NCI-H510A (cell line): ENCODE measurements at places on chromosomes 7 and 10.

- no peak for DNase-seq
Observed at GRCh38 chr10:61463035-61463909, 10.1 kb upstream of the TMEM26 start.

DNA sequence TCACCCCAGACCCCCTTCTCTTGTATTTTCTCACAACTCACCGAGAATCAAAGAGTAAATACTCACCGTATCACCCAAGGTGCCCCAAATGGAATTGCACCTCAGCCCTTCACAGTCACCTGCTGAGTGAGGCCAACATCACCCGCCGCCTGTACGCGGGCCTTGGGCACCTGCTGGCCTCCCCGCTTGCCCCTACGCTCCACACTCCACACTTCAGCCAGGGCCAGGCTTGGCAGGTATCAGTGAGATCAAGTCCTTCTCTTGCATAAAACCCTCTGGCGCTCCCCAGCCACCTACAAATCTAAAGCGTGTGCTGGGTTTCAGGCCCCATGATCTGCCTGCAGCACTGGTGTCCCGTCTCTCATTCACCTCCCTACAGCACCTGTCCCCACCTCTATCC, 300.6 kb downstream of the GFRA1 start:
- no peak for DNase-seq

- no peak for DNase-seq
Observed at GRCh38 chr7:16403475-16403874, 17.9 kb downstream of the CRPPA start.

GRCh38 chr10:13790196-13790595, 203.4 kb downstream of the PRPF18 start:
- no peak for DNase-seq

DNA sequence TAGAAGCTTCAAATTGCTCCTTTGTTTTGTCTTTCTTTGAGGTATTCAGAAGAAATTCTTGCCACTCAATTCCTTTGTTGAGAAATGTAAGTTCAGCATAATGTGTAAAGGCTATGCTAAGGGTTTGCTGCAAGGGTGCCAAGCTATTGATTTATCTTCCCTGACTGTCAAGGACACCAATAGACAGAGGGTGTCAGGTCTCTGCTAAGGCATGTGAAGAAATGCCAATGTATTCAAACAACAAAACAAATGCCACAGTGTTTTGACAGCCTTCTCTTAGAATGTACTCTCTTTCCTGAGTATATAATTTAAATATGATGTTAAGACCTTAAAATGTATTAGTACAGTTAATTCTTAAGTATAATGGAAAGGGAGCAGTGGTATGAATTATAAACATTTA, 62.4 kb downstream of the LRGUK start:
- no peak for DNase-seq

GRCh38 chr10:7872041-7872442, 53.7 kb downstream of the TAF3 start:
- no peak for DNase-seq

GRCh38 chr7:29609162-29610037, 45.8 kb downstream of the PRR15 start:
- DNase-seq = peak; percentile 32

GRCh38 chr7:75772081-75773077, at the start of gene CCL26:
Gene CCL26, minus strand, starts transcription at chr7:75772211. Its CDS starts 35 bp downstream, at chr7:75772176.
- DNase-seq = no peak

- no peak for DNase-seq
Observed at GRCh38 chr10:100735337-100736143, 9.8 kb upstream of the PAX2 start.

GRCh38 chr10:121091961-121092719, 241.0 kb downstream of the WDR11 start:
- DNase-seq = no peak

DNA sequence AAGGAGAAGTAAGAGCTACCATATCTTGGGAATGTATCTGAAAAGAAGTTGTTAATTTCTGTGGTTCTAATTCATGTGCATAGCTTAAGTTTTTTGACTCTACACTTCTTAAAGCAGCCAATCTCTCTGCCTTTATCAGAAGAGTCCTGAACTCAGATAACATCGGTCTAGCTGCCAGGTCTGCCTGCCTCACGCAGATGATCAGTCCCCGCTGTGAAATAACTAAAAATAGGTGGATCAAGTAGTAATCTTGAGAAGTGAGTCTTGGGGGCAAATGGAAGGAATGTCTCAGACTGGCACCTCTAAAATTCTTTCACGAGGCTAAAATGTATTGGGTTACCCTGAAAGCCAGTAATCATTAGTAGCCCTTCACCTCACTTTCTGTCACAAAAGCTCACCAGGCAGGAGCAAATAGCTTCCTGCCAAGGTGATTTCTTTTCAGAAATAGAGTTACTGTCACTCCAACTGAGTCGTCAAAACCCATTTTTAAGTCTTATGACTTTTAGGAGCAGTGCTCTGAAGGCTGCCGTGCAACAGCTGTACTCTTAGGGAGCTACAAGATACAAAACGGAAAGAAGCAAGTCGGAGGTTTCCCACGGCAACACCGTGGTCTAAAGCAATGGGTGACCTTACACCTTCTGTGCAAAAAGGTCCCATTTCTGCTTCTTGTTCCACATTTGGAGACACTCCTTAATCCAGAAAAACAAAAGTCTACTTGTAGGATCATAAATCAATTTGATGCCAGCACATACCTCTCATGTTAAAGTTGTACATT, 85.2 kb downstream of the ABCB5 start:
- DNase-seq = no peak

DNA sequence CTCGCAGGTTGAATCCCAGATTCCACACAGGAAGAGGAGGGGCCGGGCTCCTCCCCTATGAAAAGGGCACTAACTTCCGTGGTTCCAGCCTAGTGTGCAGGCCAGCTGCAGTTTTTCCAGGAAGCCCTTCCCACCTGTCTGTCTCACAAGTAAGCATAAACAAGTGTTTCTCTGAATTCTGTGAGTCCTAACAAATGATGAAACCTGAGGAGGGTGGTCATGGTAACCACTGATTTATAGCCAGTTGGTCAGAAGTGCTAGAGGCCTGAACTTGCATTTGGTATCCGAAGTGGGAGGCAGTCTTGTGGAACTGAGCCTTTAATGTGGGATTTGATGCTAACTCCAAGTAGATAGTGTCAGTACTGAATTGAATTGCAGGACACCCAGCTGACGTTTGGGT, 54.7 kb upstream of the STEAP4 start:
- peak; percentile 10 for DNase-seq

DNA sequence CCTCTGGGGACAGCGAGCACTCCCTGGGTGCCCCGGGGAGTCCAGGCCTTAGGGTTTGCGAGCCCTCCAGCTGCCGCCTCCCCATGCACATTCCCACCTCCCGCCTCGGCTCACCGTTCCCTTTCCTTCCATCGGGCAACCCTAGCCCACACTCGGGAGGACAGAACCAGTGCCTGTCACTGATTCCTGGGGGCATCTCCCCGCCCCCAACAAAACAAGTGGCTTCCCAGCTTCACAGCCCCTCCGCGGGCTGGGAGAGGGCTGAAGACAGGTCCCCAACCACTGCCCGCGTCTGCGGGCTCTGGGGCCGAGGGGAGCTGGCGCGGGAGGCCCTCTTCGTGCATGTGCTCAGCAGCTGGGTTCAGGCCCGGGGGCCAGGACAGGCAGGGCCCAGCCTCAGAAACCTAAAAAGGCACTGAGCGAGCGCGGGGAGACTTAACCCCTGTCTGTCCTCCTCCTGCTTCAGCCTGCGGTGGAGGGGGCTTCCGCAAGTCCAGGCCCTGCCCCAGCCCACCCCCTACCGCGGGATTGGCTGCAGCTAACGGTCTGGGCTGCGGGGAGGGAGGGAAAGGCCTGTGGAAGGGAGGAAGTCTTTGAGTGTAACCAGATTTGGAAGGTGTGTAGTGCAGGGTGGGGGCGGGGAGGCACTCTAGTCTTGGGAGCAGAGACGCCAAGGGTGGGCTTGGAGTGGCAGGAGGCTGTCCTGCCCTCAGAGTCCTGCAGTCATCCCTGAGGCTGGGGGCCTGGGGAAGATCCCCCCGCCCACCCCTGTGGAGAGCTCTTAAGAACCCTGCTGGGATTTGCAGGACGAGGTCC, 1.2 kb downstream of the FLNC start:
- no peak for DNase-seq

- DNase-seq = no peak
Observed at GRCh38 chr10:102713539-102713813, 721 bp downstream of the ARL3 start.

DNA sequence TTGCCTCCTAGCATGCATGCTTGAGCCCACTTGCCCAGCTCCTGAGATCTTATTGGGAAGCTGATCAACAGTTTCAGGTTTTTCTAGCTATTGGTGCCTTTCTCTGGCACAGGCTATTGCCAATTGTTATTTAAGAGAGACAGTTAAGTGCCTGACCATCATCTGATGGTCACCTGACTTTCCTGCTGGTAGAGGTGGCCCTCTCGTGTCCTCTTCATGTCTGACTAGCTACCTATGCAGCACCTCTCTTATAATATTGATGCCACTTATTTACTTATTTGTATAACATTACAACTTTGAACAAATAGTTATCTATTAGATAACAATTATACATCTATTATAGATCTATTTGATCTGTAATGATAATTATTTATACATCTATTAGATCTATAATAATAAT, 205.9 kb upstream of the SEMA3D start:
- DNase-seq = no peak

DNA sequence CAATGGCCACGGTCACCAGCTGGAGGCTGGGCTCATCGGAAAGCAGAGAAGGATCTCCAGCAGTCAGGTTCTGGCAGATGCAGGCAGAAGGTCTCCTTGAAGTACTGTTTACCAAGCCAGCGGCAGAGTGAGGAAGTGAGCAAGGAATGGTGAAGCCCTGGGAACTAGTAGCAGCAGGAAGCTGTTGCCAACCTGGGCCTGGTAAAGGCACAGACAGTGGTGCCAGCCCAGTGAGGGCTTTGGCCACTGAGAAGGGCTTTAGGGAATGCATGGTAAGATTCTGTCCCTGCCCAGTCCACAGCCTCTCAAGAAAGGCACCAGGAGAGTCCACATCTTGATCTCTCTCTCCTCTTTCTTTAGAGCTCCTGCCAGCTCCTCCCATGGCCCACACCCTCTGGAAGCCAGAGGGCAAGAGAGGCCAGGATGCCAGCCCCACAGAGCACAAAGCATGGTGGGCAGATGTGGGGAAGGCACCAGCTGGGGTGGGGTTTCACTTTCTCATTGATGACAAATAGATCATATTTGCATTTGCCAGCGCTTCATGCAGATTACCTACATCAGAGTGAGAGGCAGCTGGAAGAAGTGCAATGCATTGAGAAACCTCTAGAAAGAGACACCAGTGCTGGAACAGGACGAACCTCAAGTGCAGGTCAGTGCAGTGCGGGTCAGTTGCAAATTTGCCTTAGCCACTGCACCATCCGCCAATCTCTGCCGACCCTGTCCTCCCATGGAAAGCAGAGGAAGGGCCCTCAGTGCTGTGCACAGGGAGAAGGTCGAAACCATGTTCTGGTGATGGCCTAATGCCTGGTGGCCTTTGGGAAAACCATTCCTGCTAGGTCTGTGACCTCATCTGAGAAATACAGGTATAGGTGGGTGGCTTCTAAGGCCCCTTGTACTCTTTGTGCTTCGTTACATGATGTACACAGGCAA, 667.8 kb upstream of the MKI67 start:
- DNase-seq = no peak

DNA sequence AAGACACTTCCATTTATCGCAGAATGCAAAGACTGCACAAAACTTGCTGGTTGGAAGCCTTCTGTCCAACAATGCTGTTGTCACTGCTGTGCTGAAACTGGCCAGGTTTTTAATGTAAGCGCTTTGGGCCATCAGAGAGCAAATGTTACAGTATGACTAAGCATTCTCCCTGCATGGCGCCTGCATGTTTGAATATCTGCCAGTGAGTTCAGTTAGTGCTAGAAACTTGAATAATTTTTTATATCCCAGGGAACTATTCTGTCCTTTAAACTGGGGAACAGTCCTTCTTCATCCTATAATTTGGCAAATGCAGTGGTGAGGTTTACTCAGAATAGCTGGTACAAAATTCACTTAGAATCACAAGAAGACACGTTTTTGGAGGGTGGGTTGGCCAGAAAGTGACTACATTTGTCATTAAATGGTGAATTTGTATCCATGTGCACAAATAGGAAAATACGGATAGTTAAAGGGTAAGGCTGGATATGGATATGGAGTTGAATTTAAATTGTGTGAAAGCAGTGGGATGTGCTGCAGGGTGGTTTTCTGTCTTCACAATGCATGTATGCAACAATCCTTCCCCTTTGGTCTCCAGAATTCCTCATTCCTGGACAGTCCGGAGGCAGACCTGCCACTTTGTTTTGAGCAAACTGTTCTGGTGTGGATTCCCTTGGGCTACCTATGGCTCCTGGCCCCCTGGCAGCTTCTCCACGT, 1.7 kb downstream of the ABCC2 start:
- no peak for DNase-seq

GRCh38 chr7:923108-924041, 31.1 kb downstream of the ADAP1 start:
- DNase-seq = no peak

DNA sequence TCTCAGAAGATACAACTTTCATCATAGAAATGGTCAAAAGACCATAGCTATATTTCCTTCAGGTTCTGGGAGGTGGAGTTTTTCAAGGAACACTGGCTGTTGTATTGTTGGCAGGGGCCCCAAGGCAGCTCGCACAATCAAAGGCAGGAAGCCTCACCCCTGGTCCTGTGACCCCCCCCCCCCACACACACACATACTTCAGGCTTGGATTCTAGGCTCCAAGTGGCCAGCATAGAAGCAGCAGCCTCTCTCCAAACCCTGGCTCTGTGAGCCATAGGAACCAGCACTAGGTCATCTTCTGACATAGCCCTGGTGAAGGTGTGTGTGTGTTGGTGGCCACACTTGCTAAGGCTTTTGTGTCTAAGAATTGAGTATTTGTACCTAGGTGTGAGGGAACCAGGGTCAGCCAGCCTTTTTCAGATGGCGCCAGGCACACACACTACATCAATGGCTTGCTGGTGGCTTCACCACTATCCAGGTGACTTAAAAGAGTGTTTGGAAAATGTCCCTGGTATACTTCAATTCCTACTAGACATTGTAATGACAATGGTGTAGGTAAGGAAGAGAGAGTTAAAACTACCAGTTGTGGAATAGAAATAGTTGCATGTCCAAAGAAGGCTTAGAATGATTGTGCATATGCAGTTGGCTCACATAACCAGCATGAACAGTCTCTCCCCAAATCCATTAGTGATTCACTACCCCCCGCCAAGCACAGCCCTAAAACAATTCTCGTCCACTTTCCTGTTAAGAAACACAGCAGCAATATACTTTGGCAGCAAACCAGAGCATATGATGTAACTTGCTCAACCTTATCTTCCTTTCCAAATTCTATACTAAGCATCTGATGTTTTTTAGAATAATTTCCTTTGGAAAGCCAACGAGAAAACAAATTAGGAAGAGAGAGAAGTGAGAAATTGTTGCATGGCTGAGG, 91.3 kb downstream of the AVL9 start:
- DNase-seq = no peak

- DNase-seq = no peak
Observed at GRCh38 chr7:142299237-142299781, 41.5 kb upstream of the PRSS58 start.
